Inflammatory macrophage (primary cell): ENCODE measurements at places on chromosomes 7 and 10.

DNA sequence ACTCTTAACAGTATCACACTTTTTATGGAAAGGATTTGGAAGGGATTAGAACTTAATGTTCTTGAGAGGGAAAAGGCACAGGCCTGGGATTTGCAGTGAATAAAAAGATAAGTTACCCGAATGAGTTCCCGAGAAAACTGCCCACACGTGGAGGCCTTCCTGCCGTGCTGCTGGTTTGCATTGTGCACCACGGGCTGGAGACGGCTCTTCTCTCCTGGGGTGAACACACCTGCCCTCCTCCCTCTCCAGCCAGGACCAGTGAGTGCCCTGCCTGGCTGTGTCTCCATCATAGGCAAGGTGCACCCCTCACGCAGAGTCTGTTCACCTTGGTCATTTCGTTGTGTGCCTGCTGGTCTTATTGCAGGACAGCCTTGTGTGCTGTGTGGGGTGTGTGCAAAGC lies 336.3 kb upstream of the SHH start:
- DNase-seq = no peak

DNA sequence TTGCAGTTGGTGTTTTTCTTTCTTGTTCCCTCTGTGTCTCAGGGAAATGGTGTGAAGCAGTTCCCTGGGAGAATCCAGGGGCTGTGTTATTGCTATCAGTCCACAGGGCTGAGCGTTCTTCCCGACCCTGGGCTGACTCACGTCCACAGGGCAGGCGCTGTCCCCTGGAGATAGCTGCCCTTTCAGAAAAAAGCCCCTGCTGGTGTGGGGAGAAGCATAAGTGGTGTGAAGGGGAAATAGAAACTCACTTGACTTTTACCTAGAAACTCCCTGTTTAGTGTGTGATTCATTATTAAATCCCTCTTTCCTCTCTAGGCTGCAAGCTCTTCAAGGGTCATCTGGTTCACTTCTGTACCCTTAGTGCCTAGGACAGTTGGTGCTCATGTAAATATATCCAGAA lies 63.3 kb upstream of the SMNDC1 start:
- DNase-seq = no peak

DNA sequence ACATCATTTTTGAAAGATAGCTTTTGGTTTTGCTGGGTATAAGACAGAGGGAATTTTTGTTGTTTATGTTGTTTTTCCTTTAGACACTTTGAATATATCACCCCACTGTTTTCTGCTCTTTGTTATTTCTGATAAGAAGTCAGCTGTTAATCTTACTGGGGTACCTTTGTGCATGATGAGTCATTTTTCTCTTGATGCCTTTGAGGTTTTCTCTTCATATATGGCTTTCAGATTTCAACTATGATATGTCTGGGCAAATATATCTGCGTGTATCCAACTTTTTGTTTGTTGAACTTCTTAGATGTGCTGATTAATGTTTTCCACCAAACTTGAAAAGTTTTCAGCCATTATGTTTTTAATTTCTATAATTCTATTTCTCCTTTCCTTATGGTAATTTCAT lies 208.6 kb upstream of the TMEM72 start:
- no peak for DNase-seq

- no peak for DNase-seq
Observed at GRCh38 chr10:14456218-14456869, 125.6 kb upstream of the FRMD4A start.

DNA sequence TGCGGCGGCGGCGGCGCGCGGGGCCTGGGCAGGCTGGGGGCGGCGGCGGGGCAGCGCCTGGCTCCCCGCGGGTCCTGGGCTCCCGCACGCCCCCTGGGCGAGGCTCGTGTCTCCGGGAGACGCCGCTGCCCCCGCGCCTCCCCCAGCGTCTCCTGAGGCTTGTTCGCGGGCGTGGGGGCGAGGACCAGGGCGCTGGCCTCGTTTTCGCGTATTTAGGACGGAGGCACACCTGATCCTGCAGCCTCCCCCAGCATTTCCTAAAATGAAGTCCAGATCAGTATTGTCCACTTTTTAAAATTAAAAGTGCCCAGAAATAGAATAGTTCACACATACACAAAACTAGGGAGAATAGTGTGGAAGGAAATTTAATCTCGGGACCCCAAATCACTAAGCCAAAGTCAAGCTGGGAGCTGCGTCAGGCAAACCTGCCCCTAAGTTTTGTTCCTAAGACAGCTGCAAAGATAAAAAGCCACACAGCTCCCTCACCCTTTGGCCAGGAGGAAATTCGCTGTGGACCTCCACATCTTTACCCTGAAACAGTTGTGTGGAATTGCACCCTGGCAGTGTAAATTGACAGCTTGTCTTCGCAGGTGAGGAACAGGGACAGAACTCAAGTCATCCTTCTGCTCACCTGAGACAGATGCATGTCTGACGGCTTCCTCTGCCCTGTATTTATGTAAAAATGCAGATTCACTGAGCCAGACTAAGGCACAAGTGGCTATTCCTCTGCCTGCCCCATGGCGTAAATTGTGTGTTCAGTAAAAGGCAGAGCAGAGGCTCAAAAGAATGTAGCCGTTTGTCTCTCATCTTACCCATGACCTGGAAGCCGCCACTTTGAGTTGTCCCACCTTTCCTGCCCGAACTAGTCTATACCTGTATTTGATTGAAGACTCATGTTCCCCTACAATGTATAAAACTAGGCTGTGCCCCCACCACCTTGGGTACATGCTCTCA lies 740 bp downstream of the GALNT11 start:
- no peak for DNase-seq

- DNase-seq = no peak
Observed at GRCh38 chr7:112182749-112183148, 23.4 kb downstream of the DOCK4 start.

- no peak for DNase-seq
Observed at GRCh38 chr7:109044691-109045090, 475.0 kb downstream of the DNAJB9 start.

DNA sequence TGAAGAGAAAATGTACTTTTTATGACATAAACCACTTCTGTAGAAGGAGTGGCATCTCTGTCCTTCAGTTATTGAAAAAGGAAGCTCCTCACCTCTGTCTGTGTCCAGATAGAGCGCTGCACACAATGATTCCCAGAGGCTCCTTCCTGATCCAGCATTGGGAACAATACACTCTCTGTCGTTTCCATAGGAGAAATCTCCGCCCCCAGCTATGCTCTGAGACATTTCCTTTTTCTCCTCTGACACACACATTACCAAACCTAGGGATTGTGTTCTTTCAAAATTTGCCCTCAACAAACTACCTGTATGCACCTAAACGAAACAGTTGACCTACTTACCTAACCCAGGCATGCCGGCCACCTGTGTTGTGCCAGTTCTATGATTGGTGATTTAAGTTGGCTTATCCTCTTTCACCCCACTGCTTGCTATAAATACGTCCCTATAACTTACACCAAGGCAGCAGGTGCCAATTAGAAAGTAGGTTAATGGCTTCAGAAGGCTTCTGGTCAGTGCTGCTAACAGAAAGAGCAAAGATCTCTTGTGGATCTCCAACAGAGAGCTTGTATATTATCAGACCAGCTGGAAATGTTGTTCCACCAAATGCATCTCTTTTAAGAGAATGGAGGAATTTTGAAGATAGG lies 140.1 kb upstream of the JCAD start:
- DNase-seq = no peak

DNA sequence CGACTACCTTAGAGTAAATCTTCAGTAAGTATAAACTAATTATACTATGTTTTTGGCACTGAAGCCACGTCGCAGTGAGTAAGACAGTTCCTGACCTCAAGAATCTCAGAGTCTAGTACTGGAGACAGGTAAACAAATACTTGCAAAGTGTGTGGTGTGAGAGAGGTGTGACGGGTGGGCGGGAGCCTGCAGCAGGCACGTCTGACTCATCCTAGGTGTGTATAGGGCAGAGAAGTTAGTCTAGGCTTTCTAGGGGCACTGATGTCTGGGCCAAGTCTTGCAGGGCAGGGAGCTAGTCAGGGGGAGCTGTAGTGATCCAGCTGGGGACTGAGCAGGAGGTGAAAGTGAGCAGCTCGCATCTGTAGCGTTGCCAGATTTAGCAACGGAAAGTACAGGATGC lies 35.9 kb upstream of the SFTPD start:
- DNase-seq = no peak

- no peak for DNase-seq
Observed at GRCh38 chr7:99072126-99072525, 71.8 kb downstream of the SMURF1 start.

GRCh38 chr7:117803476-117803875 lies 69.8 kb downstream of the CTTNBP2 start:
- DNase-seq = no peak

GRCh38 chr10:7250236-7250635 lies 160.6 kb downstream of the SFMBT2 start:
- DNase-seq = no peak

DNA sequence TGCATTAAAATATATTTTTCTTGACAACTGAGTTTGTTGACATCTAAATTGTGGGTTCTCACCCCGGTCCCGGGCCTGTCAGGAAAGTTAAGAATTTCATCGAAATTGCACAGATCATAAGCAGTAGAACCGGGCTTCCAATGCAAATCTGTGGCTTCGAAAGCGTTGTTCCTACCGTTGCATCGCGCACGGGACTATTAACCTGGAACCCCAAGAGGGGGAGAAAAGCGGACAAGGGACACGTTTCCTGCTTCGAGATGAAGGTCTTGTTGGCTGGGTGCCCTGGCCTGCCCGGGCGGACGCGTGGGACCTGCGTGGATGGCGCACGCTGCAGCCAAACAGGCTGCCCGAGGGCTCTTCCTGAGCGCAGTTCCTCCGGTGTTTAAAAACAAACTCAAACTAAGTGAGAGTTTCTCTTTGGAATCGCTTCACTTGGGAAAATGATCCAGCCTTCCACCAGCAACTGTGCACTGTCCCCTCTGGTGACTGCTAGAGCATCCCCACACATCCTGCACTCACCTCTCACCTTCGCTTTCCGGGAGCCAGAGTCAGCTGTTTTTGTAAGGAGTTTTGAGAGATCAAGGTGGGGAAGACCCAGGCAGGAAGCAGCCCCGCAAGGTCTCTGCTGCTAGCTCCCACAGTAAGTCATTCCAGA lies 5.1 kb upstream of the TBX20 start:
- DNase-seq = no peak

DNA sequence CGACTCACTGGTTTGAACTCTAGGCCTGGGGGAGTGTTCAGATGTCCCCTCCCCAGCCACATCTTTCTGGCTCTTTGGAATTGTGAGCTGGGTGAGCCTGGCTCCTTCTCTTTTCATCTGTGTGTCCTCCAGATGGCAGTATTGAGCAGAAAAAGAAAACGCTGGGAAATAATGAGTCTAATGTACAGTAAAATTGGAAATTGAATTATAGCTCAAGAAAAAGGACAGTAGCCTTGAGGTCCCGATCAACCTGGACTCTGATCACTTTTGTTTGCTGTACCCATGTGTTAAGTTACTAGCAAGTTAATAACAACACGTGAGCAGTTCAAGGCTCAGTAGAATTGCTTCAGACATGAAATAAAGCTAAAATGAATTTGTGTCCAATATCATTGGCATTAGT lies 77.9 kb downstream of the SNX10 start:
- DNase-seq = peak; percentile 64
